Right cardiac atrium (tissue), 5 donors: ENCODE measurements at places on chromosomes 2 and 18. TPM values are rescaled to one million over a fixed set of nuclear protein-coding genes. Genes with fewer than 3 reads are reported as not detected.

GRCh38 chr2:30180226-30180625 lies 33.4 kb downstream of the YPEL5 start:
- peak; percentile 91 for DNase-seq

DNA sequence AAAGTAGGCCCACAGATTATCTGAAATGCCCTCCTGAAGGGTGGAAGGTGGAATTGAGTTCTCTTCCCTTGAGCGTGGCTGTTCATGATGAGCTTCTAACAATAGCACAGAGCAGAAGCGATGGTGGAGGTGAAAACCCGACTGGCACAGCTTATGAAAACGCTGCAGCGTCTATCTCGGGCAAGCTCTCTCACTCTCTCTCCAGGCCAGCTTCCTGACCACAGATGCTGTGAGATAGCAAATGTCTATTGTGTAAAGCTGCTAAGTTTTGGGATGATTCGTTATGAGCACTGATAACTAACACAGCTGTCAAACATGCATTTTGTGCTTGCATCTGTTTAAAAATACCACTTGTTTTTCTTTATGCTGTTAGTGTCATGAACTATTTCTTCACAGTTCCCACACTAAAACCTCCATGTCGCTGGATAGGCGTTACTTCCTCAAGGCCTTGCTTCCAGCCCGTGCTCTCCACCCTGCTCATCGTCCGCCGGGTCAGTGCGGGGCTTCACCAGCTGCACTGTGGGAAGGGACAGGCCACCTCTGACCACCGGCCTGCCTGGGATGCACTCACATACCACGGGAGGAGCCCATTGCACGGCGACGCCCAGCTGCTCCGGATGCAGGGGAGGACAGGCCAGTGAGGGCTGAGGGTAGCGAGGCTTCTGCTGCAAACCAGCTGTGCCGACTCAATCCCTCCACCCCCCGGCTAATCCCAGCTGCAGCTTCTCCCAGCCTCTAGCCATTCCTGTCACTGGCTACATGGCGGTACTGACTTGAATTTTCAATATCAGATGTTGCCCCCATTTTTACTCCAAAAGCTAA lies 60.0 kb upstream of the OTOS start:
- DNase-seq: no peak

UNC80 gene
- total RNA-seq: not detected

CCDC195 gene
- not detected for total RNA-seq

MYL1 gene
- total RNA-seq: not detected
